Stimulated activated CD8-positive, alpha-beta memory T cell treated with anti-CD3 and anti-CD28 coated beads, Interleukin-4, amount 100 ng/mL, for 1 hour (primary cell): ENCODE measurements at places on chromosomes 5 and 9.

DNA sequence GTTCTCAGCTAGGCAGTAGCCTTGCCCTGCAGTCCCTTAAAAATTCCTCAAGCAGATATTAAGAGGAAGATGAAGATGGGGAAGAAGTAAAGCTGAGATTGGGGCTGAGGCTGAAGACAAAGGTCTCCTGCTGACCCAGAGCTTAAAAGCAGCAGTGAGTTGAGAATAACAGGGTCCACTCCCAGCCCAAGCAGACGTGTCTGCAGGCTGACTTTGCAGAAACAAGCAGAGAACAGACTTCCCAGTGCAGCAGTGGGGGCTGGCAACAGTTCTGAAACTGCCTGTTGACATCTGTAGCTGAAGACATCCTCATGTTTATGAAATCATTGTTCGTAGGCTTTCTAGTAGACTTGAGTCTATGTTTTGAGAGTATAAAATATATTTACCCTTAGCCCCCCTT is 1.1 kb downstream of the CTXN3 start:
- no peak for DNase-seq

DNA sequence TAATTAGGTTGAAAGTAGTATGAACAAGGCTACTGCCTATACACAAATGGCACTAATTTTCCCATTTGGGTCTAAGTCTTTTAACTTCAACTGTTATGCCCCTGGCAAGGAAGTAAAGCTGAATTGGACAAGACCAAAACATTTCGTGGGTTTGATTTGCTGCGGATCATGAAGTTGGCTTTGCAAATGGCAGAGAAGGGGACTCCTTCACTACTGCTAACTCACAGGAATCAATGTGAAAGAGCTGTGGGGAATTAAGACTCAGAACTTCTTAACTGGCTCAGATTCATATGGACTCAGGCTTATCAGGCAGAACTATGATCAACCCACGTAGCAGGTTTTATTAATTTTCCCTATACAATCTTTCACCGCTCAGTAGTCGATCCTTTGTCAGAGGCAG is 73.8 kb upstream of the IFNE start:
- no peak for DNase-seq

DNA sequence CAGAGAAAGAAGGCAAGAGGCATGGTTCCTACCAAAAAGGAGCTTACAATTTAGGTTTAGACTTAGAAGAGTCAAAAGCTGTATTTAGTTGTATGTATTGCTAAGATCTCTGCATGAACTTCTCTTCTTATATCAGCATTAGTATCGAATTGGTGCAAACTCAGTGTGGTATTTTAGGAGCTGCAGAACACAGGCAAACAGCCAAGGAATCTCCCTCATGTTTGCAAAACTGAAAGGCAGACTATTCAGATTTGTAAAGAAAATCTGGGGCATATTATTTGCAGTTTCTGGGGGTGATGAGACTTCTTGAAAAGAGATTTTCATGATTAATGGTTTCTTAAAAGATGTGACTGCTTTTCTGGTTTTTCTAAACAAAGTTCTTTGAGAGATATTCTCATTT is 252.7 kb downstream of the CEMIP2 start:
- no peak for DNase-seq

DNA sequence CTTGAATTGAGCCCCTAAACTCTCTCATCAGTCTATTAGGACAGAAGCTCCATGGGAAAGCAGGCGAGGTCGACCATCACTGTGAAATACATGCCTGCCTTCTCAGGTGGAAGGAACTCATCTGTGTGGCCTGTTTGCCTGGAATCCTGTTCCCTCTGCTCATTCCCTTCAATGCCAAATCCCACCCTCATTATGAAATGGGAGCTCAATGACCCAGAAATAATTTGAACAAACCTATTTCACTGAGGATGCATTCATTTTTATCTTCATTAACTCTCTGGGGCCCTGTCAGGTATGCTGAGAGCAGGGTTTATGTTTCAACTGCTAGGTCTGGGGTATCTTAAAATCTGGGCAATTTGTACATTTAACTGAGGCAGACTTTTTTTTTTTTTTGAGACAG is 142.2 kb downstream of the MED27 start:
- DNase-seq, result no peak
